NCI-H1105 (cell line): ENCODE measurements at places on chromosomes 6 and 20.

- no peak for DNase-seq
These were observed 19.8 kb downstream of the MAVS start for GRCh38 chr20:3866464-3866863.

GRCh38 chr6:139967497-139967896 is 593.0 kb upstream of the CITED2 start:
- DNase-seq = no peak

DNA sequence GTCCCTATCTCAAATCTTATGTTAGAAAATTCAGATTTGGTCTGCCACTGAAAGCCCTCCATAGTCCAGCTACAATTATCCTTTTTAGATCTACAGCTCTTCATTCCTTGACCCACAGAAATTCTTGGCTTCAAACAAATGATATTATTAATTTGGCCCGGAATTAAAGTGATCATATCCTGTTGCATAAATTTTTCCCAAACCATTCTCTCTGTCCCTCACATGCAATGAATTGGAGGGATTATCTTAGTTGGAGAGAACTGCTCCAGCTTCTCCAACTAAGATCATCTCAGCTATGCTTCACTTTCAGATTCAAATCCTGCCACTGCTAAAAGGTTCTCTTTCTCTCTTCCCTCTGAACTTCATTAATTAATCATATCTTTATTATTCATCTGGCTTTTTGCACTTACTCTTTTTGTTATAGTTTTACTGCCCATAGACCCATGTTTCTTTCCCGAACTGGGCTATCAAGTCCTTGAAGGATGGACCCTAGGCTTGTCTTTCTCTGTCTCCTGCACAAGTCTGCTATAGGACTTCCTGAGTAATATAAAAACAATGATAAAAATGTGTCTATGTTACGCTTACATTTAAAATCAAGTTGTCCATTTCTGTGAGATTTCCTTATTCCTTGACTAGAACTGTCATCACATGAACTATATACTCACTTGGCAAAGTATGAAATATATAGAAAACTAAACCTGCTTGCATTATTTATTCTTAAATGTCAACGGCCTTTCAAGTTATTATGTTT is 493.9 kb upstream of the MARCKS start:
- no peak for DNase-seq

DNA sequence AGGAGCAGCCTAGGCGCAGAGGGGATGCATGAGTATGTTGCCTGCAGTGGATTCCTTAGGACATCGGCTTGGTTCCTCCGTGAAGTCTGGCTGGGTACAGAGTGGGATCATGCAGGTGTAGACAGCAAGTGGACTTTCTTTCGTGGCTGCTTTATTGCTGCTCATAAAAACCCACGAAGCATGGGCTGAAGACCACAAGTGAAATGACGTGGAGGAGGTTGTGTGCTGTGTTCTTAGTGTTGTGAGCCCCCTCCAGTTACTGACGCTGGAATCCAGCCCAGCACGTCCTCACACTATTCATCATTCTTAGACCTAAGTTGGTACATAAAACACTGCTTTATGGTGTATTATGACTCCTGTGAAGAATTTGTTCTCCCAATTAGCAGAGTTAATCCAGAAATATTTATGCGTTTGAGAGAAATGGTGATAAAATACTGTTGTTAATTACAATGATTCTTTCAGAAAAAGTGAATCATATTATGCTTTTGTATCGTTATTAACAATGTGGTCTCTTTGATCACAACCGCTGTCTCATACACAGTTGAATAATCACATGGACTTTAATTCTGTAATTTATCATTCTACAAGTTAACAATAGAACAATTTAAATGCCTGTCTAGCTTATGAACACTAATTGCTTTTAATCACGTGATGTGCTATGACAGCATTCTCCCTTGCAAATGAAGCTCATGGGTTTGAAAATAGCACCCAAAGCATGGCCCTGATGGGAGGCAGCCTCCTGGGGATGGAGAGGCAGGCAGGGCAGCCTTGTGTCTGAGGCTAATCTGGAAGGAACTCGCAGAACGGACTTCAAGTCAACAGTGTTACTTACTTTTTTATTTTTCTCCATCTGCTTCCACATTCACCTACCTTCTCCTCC is 233.9 kb upstream of the SYNDIG1 start:
- no peak for DNase-seq

GRCh38 chr6:4029687-4030086 is 49.2 kb downstream of the FAM217A start:
- no peak for DNase-seq

DNA sequence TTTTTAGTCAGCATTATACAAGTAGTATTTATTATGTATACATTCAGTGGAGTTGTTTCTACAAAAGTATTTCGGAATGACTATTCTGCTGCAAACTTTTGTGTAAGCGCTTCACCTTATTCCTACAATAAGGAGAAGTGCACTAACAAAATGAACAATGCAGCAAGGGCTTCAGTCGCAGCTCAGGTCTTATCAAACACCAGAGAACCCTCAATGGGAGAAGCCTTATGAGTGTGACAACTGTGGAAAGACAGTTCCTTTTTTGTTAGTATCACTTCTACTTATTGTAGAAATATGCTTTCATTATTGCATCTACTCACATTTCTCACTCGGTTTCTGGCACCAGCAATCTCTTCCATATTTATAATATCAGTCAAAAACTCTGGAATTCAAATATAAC is 18.8 kb downstream of the ZKSCAN3 start:
- DNase-seq = no peak

- no peak for DNase-seq
These were observed 112.6 kb upstream of the SLC24A3 start for GRCh38 chr20:19099596-19100545.

DNA sequence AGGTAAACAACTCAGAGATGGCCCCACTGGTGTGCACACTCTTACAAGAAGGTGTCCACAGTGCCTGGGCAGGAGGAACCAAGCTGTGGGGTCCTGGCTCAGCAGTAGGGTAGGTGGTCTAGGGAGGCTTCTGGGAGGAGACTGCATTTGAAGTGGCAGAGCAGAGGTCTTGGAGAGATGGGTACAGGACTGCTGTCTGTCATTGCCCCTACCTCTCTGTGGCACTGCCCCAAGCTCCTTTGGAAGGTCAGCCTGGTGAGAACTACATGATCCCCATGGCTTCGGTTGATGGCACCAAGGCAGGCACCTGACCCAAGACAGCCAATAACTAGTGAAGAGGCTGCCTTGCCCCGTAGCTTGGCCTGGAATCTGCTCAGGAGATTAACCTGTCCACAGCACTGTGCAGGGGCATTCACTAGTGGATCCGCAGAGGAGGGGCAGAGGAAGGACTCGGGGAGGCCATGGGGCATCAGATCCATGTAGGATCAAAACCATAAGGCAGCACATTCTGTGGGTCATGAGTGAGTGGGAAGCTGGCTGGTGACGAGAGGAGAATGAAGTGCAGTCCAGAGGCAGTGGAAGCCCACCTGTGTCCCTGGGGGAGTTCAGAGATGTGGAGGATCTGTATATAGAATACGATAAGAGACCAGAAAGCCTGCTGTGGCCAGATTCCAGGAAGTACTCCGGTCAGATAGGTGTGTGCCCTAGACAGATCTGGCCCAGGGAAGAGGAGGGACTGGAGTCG is 162.0 kb downstream of the GRM4 start:
- DNase-seq = no peak

DNA sequence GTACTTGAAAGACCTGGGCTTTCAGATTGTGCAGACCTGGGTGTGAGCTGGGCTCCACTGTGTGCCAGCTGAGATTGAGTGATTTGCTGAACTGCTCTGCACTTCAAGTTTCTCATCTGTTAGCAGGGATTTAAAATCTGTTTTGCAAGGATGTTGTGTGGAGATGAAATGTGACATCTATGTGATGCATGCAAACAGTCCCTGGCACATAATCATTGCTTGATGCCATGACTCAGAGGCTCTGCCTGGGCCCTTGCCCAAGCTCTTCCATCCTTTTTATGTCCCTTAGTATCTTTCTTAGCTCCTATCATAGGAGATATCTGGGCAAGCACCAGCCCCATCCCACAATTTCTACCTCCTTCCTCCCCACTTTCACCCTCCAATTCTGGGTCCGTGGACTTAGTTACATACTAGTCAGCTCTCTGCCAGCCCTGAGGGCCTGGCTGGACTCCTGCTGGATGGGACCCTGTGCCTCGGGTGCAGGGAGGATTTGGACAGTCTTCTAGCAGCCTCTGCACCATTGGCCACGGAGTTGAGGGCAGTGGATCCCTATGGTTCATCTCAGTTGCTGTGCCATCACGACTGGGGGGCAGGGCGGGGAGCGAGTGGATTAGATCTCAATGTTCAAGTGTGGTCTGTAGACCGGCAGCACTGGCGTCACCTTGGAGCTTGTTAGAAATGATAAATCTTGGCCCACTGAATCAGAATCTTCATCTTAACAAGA is 103.6 kb downstream of the MAP3K7 start:
- DNase-seq = no peak

- no peak for DNase-seq
These were observed 1239.3 kb downstream of the EPHA7 start for GRCh38 chr6:92180090-92180489.

- DNase-seq = no peak
These were observed 36.7 kb downstream of the INSM1 start for GRCh38 chr20:20404633-20405032.

- DNase-seq = no peak
These were observed 17.7 kb upstream of the FYN start for GRCh38 chr6:111890988-111891387.

DNA sequence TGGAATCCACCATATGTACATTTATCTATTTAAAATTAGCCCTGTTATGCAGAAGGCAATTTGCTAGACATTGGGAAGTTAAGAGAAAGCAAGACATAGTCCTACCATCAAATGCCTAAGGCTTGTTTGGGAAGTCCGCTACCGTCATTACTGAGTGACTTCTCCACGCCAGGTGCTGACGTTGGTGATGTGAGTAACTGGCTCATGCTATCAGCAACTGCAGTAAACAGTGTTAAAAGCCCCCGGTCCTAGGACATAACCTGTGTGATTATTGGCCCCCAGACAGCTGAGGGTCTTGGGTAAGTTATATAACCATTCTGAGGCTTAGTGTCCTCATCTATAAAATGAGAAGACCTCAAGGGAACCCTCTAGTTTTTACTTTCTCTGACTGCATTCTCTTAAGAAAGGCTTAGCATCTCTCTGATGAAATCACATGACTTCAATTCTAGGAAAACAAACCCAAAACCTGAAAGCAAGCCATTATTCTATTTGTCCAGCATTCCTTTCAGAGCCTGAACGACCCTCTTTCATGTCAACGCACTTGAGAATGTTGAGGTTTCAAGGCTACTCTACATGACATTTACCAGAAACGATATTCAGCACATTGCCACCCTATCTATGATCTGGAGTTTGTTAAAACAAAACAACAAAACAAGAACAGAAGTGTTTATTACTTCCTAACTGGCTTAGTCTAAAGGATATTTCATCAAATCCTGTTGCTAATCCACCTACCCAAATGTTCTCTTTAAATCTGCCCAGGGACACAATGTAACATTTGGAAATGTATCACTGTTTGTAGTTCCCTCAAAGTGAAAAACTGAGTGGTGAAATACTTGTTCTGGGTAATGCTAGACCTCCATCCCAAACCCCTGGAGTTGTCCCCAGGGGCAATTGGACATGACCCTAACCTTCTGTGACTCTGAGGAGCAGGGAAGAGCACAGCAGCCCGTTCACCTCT is 133.8 kb downstream of the BTBD3 start:
- no peak for DNase-seq

GRCh38 chr6:37531437-37532036 is 31.8 kb upstream of the CCDC167 start:
- DNase-seq = no peak

DNA sequence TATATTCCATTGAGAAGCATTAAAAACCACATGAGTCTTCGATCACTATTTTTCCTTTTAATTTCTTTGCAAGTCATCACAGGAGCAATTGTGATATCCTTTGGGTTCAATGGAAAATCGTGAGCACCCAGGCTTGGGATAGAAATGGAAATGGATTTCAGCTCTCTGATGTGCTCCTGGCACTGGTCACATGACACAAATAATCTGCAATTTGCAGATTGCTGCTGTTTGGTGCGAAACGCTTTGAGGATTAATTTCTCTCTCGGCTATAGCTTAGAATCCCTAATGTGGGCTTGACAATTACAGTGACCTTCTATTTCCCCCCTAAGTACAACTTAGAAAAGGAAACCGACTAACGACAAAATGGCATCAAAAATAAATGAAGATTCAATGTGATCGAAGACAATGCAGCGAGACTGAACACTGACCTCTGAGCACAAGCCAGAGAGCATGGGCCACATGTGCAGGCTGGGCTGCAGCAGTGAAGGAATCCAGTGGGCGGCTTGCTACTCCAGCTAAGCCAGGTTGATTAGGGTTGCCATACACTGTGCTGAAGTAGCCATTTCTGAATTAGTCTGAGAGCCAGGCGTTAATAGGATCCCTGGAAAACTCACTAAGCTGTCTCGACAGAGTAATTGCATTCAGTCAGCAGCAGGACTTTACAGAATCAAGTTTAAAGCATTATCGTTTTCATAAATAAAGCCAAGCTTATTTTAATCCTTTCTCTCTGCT is 301.8 kb upstream of the AGPAT4 start:
- no peak for DNase-seq

DNA sequence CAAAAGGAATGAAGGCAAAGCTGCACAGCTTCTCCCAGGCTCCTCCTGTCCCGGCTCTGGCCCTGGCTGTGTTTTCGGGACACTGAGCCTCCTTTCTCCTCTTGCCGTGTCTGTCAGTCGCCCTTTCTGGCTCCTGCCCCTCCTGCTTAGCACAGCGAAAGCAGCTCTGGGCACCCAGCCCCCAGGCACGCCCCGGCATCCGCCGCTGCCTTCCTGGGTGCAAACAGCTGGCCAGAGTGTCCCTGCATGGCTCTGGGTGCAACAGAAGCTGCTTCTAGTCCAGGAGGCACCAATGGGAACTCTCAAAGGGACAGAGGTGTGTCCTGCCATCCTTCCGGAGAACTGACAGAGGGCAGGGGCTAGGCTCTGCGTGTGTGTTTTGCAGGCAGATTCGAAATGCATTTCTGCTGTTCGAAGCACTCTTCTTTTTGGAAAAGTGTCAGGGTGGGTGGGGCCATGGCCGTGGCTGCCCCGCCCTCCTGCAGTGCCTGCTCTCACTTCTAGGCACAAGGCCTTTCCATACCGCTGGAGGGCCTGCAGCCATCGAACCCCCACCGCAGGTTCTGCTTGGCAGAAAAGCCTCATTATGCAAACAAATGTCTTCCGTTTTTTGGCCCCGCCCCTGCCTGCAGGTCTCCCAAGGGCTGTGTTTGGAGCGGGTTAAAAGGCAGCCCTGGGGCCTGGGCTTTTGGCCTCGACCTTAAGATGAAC is 15.5 kb downstream of the COL9A3 start:
- DNase-seq = no peak

DNA sequence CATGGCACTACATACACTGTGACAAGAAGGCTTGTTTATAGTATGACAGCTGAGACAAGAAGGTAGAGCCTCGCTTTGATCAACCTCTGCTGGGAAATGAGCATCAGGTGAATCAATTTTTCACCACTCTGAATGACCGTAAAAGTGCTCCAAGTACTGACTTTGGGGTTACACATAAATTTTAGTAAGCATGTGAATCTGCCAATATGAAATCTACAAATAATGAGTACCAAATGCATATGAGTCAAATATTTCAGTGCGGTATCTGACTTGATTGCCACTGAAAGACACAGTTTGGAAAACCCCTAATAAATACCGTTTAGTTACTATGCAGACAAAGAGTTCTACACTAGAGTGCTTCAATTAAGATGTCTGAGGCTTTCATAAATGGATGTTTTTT is 77.8 kb downstream of the ATG5 start:
- no peak for DNase-seq
